ENCODE measurements at places on chromosomes 4 and X. TPM values are rescaled to one million over a fixed set of nuclear protein-coding genes. Genes with fewer than 3 reads are reported as not detected.

GABRB1 gene
- not detected for total RNA-seq

DNA sequence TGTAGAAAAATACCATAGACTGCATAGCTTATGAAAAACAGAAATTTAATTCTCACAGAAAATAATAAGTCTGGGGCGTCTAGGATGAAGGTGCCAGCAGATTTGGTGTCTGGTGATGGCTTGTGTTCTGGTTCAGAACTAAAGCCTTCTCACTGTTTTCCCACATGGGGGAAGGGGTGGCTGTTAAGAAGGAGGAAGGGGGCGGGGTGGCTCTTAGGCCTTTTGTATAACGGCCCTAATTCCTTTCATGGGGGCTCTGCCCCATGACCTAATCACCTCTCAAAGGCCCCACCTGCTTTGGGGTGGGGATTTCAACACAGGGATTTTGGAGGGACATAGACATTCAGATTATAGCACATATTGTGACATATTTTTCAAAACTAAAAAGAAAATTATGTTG is 173.2 kb upstream of the TECRL start:
- no peak for DNase-seq

DNA sequence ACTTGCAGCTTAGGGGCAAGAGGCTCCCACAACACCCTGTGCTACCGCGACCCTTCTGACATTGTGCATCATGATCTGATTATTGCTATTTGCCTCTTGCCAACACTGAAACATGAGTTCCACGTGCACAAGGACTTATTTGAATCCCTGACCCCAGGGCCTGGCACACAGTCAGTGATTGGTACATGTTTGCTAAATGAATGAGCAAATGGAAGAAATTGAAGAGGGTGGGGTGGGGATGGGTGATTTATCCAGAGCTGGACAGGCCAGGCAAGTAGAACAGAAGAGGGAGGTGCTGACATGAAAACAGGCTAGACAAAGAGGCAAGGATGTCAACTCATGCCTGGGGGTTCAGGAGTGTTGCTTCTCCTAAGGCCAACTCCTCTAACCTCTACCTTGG is 24.9 kb upstream of the RPL39 start:
- no peak for DNase-seq

- DNase-seq, result no peak
Observed at GRCh38 chr4:57318703-57319102, 208.5 kb upstream of the IGFBP7 start.

GRCh38 chr4:162349395-162349794 is 185.6 kb upstream of the FSTL5 start:
- no peak for DNase-seq

GRCh38 chr4:126532527-126532926 is 1100.2 kb upstream of the INTU start:
- no peak for DNase-seq

- DNase-seq, result no peak
Observed at GRCh38 chr4:189021831-189022230, 882.6 kb downstream of the TRIML1 start.

FDCSP gene
- not detected for total RNA-seq

PKD2 gene
- total RNA-seq, result 10.1 TPM

SORBS2 gene
- total RNA-seq, result 0.34 TPM

DNA sequence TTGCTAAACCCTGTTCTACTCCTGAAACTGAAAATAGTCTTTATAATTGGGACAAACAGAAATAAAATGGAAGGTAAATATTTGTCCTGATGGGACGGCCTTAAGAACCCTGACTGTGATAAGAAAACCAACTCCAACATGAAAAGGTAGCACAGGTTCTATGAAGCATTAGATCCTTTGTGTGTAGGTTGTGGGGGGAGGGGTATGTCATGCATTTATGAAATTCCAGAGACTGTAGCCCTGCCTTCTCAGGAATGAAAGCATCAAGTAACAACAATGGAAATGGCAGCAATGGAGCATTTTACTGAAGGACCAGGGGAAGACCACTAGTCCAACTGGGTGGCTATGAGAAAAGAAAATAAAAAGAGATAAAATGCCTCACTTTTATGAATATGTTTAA is 23.9 kb downstream of the CXXC4 start:
- no peak for DNase-seq

- DNase-seq, result no peak
Observed at GRCh38 chrX:151828439-151829080, 84.1 kb upstream of the MAGEA4 start.

DNA sequence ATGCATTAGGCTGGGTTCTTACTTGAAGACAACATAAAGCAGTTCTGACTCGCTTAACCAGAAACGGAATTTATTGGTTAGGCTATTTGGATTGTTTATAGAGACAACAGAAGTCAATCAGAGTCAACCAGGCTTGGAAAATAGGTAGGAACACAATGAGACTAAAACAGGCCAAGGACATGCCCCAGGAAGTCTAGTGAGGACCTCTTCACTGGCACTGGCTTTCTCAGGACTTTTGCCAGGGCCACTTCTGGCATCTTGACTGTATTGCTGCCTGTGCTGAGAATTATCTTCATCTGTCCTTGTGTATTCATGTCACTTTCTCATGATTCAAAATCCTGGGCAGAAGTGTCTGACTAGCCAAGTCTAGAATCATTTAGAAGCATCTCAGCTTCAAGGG is 19.6 kb downstream of the PGAM4 start:
- no peak for DNase-seq
